Hippocampal formation (tissue), 2 donors: ENCODE measurements at places on chromosomes 6 and 20.

GRCh38 chr6:100267721-100268123 is 197.0 kb downstream of the SIM1 start:
- DNase-seq, result no peak

- no peak for DNase-seq
Measured at GRCh38 chr20:3334156-3334943, 73.1 kb downstream of the DNAAF9 start.

GRCh38 chr6:20105838-20106237 is 106.4 kb downstream of the MBOAT1 start:
- no peak for DNase-seq

DNA sequence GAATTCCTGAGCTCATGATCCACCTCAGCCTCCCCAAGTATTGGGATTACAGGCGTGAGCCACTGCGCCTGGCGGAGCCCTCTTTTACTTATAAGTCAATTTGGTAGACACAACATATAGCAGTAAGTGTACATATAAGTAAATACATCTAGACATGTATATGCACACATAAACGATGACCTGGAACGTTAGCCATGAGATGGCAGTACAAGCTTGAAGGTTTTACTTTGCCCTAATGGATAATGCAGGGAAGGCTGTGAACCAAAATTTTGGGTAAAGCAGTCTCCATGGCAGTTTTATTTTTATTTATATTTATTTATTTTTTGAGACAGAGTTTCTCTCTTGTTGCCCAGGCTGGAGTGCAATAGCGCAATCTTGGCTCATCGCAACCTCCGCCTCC is 2.4 kb upstream of the GNMT start:
- no peak for DNase-seq

- no peak for DNase-seq
Measured at GRCh38 chr20:46293084-46293483, 15.2 kb downstream of the CDH22 start.
